ENCODE measurements at places on chromosomes 4 and X.

- DNase-seq = no peak
These were observed 20.2 kb downstream of the CCNG2 start for GRCh38 chr4:77177199-77177598.

DNA sequence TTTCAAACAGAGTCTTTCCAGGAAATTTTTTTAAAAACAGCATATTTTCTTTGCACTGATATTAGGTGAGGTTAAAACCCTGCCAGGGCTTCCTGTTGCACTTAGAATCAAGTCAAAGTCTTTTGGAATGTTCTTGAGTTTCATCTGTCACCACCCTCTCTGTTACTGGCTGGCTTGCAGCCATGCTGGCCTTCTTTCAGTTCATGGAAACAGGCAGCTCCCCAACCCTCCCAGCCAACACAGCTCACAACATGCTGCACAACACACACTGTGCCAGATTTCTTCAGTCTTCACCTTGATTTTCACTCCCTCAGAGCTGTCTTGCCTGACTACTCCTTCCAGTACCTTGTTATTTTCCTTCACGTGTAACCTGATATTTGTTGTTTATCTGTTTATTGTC lies 129.5 kb downstream of the KCNIP4 start:
- no peak for DNase-seq

GRCh38 chr4:88803600-88804096 lies 106.0 kb upstream of the NAP1L5 start:
- no peak for DNase-seq

- DNase-seq = no peak
These were observed 42.0 kb downstream of the TEC start for GRCh38 chr4:48227662-48228061.

DNA sequence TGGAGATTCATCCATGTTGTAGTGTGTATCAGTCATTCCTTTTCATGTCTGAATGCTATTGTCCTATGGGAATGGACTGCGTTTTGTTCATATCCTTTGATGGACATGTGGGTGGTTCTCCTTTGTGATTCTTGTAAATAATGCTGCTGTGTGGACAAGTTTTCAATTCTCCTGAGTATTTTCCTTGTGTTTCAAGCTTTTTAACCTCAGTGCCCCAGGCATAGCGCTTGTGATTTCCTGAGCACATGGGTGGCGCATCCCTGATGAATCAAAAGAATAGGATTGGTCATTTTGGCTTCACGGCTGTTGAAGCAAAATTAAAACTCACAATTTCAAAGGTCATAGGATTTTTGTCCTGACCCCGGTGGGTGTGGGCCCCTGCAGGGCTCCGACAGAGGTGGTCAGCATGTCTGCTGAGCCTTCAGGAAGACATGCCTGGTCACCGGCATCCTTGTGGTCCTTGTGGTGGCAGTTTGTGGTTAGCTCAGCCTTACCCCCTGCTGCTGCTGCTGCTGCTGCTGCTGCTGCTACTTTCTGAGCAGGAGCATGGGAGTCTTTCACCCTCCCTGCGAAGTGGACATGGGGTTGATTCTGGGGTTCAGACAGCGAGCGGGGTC lies 30.0 kb downstream of the SHROOM2 start:
- DNase-seq = no peak

DNA sequence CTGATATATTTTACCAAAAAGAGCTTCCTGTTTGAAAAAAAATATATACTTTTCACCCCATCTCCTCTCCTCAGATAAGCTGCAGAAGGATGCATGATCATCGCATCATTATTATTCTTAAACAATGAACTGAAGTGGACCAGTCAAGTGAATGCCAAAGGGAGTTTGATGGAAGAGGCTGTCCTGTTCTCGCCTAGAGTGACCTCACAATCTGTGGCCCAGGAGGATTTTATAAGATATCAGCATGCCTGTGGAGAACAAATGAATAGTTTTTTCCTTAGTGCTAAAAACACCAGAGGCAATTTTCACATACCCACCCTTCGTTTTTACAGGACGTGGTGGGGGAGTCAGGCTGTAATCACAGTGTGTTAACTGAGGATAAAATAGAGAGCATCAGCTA lies 112.7 kb downstream of the USP46 start:
- DNase-seq = peak; percentile 14

DNA sequence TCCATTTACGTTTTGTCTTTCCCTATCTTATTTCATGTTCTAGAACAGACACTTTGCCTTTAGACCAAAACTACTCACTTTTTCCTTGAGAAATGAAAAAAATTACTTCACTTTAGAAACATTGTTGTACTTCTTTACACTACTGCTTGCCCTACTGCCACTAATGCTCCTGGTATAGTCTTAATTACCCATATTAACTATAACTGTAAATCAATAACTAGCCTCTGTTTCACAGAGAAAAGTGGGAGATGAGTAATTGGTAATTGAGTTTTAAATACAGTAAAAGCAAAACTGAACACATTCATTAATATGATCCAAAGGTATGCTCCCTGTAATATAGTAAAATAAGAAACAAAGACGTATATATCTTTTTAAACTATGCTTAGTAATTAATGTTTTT lies 111.1 kb upstream of the JADE1 start:
- DNase-seq = no peak

DNA sequence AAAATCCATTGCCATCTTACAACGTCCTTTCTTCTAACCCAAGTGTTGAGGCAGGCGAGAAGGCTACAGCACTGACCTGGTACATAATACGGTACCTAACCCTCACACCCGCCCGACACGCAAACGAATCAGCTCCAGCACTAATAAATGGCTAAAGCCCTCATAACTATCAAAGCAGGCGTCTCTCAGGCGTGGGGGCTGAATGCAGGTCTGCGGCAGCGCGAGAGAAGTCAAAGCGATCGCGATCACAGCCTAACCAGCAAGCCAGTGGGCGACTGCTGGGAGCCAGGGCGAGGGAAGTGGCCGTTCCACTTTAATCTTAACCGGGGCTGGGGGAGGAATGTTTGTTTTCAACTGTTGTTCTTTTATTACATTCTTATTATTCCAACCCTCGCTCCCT lies 1.5 kb downstream of the CDX4 start:
- DNase-seq = no peak

- no peak for DNase-seq
These were observed 206.8 kb downstream of the SMARCA1 start for GRCh38 chrX:129316461-129316860.

- peak; percentile 34 for DNase-seq
These were observed 12.0 kb upstream of the RBBP7 start for GRCh38 chrX:16882169-16882568.

DNA sequence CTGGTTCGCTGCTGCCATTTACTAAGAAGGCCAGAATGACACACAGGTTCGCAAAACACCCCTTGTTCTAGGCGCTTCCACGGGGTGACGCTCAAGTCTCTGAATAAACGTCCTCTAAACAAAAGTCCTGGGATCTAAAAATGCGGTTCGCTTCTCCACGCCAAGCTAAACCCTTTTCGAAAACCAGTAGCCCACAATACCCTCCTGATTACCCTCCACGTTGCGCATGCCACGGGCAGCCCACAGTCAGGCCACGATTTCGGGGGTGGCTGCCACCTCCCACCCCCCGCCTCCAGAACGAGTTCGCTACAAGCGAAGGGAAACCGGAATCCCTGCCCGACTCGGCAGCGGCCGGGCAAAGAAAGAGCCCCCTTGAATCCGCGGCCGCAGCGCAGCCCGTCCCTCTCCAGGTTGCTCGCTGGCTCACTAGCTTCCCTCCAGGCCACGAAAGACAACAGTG lies 423 bp downstream of the RPL39 start:
- peak; percentile 62 for DNase-seq

Data from SK-N-SH (cell line).